ENCODE measurements at places on chromosomes 16 and 17.

DNA sequence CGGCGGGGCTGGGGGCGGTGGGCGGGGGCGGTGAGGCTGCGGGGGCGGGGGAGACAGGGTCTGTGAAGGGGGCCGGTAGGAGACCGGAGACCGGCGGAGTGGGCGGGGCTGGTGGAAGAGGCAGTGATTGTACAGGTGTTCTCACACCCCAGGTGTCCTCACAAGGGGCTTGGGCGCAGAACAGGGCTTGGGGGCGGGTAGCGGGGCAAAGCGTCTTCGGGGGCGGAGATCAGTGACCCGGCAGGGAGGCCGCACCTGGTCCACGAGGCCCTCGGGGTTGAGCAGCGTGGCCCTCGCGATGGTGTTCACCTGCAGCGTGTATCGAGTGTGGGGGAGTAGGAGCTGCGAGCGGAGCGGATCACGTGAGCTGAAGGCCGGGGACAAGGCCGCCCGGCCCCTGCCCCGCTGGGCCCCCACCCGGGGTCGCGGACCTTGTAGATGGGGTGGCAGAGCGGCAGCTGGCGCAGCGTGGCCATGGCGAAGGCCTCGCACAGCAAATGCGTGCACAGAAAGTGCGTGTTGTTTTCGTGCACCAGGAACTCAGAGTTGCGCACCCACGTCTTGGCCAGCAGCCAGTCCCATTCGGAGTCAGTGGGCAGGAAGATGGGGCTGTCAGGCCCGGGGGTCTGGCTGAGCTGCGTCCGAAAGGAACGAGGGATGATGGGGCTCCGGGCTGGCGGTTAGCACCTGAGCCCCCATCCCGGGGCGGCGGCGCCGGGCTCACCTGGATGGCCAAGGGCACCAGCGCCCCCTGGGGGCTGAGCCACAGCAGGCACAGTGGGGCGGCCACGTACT lies 8.5 kb downstream of the ALOXE3 start:
- no peak for DNase-seq

GRCh38 chr17:41992576-41992975 lies 24.7 kb downstream of the DNAJC7 start:
- DNase-seq, result no peak

DNA sequence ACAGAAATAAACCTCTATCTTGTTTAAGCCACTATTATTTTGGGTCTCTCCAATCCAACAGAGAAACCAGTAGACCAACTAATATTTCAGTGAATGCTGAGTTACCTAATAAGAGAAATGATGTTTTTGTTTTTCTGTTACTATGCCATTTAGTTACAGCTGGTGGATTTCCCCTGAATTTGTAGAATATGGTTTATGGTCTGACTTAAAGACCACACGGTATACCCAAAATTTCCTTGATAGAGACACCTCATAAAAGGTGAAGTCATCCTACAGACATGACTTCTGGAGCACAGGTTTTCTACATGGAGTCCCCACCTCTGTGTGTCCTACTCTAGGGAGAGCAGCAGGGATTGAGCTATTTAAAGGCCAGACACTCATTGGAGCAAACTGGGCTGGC lies 13.3 kb downstream of the PIK3R5 start:
- DNase-seq, result no peak

DNA sequence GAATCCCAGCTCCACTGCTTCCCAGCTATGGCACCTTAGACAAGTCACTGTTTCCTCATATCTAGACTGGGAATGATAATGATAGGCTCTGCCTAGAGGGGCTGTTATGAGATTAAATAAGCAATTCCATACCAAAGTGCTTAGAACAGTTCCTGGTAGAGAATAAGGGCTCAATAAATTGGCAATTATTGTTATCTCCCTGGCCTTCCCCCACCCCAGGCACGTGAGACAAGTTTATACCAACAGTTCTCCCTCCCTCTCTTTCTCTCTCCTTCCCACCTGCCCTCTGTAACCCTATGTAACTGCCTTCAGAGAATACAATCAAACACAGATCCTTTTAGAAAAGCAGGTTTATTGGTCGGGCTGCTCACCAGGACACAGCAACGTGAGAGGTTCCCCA lies 13.9 kb upstream of the STAT3 start:
- DNase-seq, result peak; percentile 56

DNA sequence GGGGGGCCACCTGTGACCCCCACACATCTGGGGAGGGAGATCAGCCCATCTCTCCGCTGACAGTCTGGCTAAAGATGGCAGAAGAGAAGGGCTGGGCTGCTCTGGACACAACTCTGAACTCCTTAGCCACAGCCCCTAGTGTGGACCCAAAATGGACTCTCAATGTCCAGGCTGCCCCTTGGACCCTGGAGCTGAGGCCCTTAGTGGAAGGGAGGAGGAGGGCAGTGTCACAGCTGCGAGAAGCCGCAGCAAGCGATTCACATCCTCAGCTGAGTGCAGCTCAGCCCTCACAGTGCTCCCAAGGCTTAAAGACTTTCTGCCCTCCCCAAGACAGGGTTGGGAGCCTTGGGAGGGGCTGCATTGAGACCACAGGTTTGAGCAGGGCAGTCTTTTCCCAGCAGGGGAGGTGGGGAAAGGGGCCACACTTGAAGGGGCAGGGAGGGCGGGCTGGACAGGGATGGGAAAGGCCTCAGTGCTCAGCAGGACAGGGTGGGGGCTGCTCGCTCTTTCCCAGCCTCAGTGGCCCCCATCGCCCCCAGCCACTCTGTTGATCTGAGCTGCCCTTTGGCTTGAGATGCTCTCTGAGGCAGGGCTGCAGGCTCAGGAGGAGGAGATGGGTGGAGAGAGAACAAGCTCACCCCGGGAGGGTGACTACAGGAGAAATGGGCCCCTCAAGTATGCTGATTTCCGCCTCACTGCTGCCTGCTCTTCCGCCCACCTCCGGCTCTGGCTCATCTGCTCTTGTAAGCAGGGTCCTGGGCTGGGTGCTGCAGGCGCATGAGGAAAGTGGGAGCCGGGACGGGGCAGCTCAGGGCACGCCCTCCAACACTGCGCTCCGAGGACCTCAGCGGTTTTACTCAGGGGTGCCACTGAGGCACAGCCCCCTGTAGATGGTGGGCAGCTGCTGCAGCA lies 50.9 kb upstream of the MTSS2 start:
- DNase-seq, result no peak

GRCh38 chr17:47927821-47928400 lies 13.5 kb upstream of the PNPO start:
- DNase-seq, result no peak

DNA sequence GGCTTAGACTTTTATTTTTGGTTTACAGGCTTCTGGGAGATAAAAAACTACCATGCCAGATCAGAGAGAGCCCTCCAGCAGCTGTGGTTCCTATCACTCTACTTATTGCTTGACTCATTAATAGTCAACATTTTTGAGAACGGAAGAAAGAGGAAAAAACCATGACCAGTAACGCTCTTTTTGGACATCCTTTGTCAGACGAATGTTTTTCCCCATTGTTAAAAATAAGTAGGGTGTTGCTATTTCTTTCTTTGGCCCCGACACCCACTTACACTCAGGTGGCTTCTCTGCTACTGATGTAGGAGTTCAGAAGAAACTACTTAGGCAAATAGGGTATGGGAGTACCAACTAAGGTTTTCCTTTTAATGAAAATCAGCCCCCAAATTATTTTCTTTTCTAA lies 27.5 kb downstream of the TVP23A start:
- no peak for DNase-seq

DNA sequence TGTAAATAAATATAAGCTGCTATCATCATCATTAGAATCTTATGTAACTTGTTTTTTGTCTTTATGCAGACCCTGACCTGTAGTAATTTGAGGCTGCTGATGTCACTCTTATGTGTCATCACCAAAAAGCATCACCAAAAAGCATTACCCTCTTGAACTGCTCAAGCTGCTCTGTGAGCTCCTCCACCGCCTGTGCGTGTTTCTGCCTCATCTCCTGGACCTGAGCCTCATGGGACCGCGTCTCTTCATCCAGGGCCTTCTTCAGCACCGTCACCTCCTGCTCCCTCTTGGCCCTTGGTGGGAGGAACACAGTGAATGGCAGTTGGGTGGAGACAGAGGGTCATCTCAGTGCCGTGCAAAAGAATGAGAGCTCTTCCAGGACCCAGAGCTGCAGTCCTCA lies 82.4 kb downstream of the NDE1 start:
- no peak for DNase-seq

GRCh38 chr16:52825892-52826291 lies 226.8 kb downstream of the CHD9NB start:
- no peak for DNase-seq

DNA sequence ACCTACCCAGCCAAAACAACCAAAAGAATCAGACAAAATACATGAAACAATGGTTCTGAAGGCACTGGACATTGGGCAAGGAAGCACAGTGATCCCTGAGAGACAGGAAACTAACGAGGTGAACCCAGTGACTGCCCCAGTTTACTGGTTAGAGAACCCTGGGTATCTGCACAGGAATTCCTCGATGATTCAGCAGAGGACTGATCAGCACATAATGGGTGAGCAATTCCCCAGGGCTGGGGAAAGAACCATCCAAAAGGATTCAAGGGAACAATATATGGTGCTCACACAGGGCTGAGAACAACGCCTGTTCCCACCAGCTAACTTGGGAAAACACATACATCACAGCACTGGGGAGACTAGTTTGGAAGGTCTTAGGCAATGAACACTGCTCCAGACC lies 167.2 kb downstream of the PARN start:
- DNase-seq, result peak; percentile 28

DNA sequence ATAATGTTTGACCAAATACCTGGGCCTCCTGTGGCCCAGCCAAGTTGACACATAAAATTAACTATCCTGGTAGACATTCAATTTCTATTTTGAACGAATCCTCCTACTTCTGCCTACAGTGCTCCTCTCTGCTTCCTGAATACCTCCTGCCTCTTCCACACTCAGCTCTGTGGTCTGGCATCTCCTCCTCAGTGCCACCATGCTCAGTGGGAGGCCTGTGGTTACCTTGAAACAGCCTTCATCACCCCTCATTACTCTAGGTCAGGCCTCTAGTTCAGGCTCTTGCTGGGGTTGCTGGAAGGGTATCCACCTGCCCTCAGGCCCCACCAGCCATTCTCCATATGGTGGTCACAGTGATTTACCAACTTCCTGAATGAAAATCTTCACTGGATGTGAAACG lies 5.1 kb downstream of the LYRM9 start:
- no peak for DNase-seq

DNA sequence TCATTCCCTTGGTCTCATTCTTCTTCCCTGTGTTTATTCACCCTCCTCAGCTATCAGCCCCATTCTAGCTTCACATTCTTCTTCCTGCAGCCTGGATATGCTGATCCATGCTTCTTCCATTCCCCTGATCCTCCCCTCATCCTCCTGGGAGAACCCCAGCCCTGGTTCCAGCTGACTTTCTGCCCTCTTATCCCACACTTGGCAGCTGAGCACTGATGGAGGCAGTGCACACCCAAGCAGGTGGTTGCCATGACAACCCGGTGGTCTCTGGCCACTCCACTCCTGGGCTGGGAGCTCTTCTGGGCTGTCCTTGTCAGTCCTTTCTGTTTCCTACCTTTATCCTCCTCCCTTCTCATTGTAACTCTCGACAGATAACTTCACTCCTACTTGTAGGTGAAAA lies 16.7 kb upstream of the TUBG2 start:
- DNase-seq, result no peak

GRCh38 chr17:80750263-80750662 lies 205.6 kb downstream of the RPTOR start:
- DNase-seq, result no peak

DNA sequence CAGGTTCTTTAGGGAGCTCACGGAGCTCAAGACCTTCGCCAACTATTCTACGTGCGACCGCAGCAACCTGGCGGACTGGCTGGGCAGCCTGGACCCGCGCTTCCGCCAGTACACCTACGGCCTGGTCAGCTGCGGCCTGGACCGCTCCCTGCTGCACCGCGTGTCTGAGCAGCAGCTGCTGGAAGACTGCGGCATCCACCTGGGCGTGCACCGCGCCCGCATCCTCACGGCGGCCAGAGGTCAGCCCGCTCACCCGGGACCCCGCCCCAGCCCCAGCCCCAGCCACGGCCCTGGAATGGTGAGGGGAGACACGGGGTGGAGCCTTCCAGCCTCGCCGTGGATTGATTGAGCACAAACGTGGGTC lies 13.5 kb downstream of the SARM1 start:
- no peak for DNase-seq

- no peak for DNase-seq
Observed at GRCh38 chr16:65783709-65784474, 582.6 kb upstream of the CDH5 start.

DNA sequence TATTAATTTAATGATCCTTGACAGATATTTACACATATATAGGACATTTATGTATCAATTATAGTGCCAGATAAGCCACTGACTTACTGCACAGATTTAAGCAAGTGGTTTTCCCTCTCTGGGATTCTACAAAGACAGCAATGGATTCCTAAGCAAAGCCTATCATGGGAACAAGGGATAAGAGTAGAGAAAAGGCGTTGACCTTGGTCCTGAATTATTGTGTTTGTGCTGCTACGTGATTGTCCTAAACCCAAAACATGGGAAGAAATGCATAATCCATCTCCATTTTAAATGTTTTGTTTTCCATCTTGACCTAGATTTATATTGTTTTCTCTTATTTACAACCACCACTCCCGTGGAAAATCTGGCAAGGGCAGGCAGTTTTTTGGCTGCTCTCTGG lies 14.0 kb downstream of the SLFN11 start:
- no peak for DNase-seq

DNA sequence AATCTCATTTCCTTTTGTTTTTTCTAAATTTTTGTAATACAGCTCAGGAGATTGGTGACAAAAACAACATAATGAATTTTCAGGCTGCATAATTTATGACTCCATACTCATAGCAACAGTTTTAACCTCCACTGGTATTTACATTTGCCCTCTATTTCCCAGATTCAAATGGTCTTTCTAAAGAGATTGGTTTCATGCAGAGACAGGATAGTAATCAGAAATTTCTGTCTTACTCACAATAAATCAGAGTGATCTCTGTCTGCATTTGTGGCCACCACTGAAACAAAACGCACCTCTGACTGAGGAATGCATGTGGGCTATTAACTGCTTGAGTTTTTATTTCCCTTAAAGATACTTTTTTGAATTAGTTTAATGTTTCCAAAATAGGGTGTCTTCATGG lies 1526.0 kb downstream of the CDH8 start:
- DNase-seq, result no peak

GRCh38 chr16:86761111-86762031 lies 183.0 kb downstream of the FOXL1 start:
- peak; percentile 35 for DNase-seq

DNA sequence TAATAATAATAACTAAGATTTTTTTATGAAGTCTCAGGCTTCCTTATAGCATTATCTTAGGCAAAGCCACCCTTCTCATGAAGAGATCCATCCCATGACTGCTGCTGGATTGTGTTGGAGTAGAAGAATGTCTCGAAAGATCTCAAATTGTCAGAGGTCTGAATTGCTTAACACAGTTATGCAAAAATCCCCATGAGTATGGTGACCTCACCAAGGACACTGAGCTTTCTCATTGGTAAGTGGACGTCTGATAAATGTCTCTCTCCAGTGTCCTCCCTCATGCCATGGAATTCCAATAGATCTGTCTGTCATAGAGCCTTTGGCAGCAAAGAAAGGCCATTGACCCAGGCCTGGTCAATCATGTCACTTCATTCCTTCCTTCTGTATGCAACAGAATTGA lies 264.5 kb downstream of the CDH11 start:
- DNase-seq, result no peak

- no peak for DNase-seq
Observed at GRCh38 chr17:79465681-79466025, 145.2 kb downstream of the RBFOX3 start.

GRCh38 chr17:15392326-15392741 lies 50.9 kb upstream of the TEKT3 start:
- peak; percentile 82 for DNase-seq

GRCh38 chr17:62791767-62792446 lies 16.2 kb downstream of the MARCHF10 start:
- peak; percentile 37 for DNase-seq

- no peak for DNase-seq
Observed at GRCh38 chr17:75272848-75273184, 1.8 kb upstream of the MIF4GD start.

Data from NCI-H226 (cell line).